ENCODE measurements at places on chromosomes 12 and 14. TPM values are rescaled to one million over a fixed set of nuclear protein-coding genes. Genes with fewer than 3 reads are reported as not detected.

The GPR84 gene
- not detected for total RNA-seq

DNA sequence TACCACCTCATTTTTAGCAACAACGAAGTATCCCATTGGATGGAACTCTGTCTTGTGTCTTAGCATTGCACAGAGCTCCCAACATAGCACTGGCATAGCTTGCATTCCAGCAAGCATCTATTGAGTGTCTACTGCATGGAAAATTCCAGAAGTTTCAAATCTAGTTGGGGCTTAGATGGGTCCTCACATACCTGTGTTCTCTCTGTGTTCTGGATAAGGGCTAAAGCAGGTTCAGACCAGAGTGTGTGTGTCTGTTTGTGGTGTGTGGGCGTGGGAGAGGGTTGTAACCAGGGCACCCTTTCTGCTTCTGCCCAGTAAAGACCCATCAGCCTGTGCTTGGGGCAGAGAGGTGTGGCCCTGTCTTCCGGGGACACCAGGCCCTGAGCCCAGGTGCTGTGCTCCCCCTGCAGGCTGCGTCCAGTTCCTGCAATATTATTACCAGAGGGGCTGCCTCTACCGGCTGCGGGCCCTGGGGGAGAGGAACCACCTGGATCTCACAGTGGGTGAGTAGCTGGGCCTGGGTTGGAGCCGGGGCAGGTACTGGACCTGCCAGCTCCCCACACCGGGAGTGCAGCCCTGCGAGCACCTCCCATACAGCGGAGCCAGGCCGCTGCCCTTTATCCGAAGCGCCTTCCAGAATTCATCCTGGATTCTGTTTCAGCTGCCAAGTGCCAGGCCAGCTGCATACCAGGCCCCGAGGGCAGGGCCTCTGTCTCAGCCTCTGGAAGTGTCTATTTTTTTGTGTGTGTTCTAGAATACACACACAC, 20.3 kb downstream of the RHOF start:
- peak; percentile 84 for DNase-seq

The FAM186B gene
- total RNA-seq = not detected

- no peak for DNase-seq
These were observed 29.4 kb upstream of the PLD4 start for GRCh38 chr14:104895207-104895785.

The ERC1 gene
- total RNA-seq = 43.5 TPM
